NCI-H460 (cell line): ENCODE measurements at places on chromosomes 2 and 18. TPM values are rescaled to one million over a fixed set of nuclear protein-coding genes. Genes with fewer than 3 reads are reported as not detected.

FAP gene
- not detected in 2 replicates for total RNA-seq

DNAH6 gene
- 0.02 and 0.06 TPM in 2 replicates for total RNA-seq

G6PC2 gene
- not detected in 2 replicates for total RNA-seq

TIGD1 gene
- total RNA-seq = 17.6 and 17.7 TPM in 2 replicates

KRTCAP3 gene
- 0.69 and 1.0 TPM in 2 replicates for total RNA-seq

FASTKD2 gene
- total RNA-seq = 52.0 and 55.6 TPM in 2 replicates

EFHD1 gene
- 0.10 TPM in 1 of 2 replicates, not detected in the other for total RNA-seq

TBC1D8 gene
- total RNA-seq = 25.9 and 27.8 TPM in 2 replicates

FOXI3 gene
- total RNA-seq = not detected in 2 replicates

TUBA3E gene
- total RNA-seq = not detected in 2 replicates

MAL gene
- total RNA-seq = not detected in 2 replicates

DNA sequence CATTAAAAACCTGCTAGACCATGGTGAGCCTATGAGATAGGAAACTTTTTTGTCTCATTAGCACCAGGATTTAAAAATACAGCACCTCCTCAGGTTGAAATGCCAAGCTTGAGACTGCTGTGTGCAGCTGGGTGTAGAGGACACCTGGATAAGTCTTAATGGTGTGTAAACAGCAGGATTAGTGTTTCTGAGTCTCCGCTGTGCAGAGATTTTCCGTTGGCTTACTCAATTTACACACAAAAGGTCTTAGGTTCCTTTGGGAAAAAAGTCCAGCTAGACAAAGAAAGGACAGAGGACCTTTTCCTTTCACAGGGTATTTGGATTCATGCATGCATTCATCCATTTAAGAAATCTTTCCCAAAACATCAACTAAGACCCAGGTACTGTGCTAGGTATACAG lies 168.1 kb downstream of the NRXN1 start:
- DNase-seq = no peak

GRCh38 chr2:183186296-183186695 lies 62.1 kb downstream of the NUP35 start:
- DNase-seq = no peak

- DNase-seq = no peak
Measured at GRCh38 chr2:74817304-74817675, 16.6 kb upstream of the HK2 start.

GRCh38 chr2:106551417-106552130 lies 64.4 kb downstream of the CD8B2 start:
- DNase-seq = no peak

DNA sequence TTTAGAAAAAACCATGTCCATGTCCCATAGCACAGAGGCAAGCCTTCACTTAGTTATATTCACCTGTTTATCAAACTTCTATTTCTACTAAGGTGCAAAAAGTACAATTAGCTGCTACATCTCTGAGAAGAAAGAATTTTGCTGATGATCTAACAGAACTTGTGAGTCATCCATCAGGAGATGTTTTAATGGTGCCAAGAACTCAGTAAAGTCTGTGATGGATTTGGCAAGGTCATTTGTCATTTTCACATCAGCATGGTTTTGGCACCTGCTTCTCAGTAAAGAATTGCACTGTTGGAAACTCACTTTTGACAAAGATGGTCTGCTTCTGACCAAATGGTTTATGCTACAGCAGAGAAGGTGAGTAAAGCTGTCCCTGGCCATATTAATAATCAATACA lies 195.7 kb upstream of the TMEFF2 start:
- DNase-seq = no peak

DNA sequence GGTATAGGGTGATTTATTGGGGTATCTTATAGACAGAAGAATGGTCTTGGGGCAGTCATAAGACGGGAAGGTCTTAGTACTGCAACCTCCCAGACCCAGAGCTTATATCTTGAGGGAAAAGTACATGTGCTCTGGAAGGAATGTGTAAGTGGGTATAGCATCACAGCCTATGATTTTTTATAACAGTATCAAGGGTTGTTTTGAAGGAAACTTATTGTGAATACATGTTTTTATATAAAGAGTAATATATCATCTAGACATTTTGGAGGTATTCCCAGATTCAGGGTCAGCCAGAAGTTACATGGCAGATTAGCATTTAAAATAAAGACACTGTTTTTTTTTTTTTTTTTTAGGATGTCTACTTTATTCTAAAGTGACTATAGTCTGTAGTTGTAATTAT lies 47.6 kb upstream of the STON1 start:
- no peak for DNase-seq

GRCh38 chr2:234376229-234376628 lies 120.7 kb downstream of the ARL4C start:
- DNase-seq = no peak

DNA sequence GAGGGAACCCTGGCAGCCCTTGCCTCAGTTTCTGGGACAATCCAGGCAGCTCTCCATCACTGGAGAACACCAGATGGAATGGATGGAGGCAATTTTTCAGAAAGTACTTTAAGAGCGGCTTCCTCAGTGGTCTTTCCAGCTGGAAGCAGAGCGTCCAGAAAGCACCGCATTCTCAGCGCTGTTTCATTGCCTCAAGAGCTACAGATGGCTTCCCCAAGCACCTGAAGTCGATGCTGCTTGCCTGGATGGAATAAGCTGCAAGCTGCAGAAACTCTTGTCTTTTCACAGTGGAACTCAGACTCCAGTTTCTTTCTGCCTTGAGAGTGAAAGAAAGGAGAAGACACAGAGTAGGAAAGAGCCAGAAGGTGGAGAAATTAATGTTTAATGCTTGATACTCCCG lies 766.9 kb downstream of the TDRD15 start:
- DNase-seq = no peak

DNA sequence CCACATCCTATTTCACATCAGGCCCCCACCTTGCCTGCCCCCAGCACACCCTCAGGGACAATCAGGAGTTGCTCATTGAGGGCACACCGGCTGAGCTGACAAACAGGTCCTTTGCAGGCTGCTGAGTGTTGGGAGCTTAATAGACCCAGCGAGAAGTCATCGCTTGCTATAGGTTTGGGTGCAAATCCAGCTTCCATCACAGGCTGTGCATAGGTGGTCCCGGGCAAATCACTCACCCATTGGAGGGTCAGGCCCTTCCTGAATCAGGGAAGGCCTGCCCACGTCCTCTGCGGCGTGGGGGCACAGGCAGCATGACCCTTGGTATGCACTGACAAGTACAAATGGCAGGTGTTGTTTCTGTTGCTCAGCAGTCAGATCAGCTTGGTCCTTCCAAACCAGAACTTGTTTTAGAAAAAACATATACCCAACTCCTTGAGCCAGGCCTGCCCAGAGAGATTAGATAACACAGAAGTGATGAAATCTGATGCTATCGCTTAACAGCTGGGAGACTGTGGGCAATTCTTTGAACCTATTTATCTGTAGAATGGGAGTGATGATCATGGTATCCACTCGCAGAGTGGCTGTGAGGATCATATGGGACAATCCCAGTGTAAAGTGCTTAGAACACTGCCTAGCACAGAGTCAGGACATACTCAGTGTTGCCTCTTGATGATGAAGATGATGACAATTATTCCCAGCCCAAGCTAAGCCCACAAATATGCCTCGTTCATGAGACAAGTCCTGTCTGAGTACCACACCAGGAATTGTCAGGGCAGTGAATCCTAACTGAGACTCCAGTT lies 34.9 kb downstream of the SMAD7 start:
- DNase-seq = no peak

GRCh38 chr2:199452260-199452990 lies 5.3 kb downstream of the SATB2 start:
- no peak for DNase-seq

GRCh38 chr18:40360558-40360957 lies 1594.5 kb upstream of the PIK3C3 start:
- no peak for DNase-seq

DNA sequence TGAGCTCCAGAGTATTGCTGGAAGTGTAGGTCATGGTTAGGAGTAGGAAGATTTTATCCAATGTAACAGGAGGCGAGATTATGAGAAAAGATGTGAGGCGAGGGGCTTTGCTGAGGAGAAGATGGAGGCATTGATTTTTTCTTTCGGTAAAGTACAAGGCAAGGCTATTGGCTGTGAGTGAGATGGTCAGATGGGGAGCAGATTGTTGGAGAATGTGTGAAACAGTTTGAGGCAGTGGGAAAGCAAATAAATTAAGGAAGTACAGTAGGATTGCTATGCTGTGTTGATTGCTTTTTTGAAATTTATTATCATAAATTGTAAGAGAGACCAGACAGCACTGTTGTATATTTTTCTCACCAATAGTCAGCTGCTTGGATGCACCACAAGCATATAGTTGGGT lies 173.3 kb downstream of the KCNE4 start:
- no peak for DNase-seq

DNA sequence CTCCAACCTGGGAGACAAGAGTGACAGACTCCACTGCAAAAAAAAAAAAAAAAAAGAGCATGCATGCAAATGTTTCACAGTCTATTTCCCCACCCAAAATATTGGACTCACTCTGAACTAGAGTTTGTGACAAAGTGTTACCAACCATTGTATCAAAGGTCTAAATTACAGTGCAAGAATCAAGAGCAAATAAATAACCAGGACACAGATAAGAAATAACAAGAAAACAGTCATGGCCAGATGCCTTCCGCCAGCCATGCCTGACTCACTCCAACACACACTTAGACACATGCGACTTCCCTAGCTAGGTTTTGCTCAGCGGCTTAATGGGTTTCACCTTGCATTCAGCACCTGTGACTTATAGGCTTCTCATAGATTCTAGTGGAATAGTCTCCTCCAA lies 62.8 kb downstream of the CYB5A start:
- no peak for DNase-seq

DNA sequence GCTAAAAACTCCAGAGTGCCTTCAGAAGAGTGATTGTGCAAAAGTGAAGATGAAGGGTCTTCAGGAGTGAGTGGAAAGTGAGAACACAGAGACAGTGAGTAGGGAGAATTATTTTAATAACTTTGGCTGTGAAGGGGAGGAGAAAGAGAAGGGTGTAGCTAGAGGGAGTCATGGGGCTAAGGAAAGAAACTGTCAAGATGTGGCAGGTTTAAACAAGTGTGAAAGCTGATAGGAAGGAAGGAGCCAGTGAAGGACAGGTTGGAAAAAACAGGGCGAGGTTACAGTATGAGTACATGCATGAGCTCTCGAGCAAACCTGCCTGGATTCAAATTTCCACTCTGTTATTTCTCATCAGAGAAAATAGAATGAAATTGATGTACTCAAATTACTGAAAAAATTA lies 17.8 kb downstream of the IL1F10 start:
- no peak for DNase-seq

GRCh38 chr2:225820826-225821225 lies 421.3 kb downstream of the NYAP2 start:
- DNase-seq = no peak

GRCh38 chr2:241948901-241949735 lies 79.6 kb downstream of the RTP5 start:
- no peak for DNase-seq
